ENCODE measurements at places on chromosomes 2 and 18.

GRCh38 chr2:132477962-132478361, 61.4 kb downstream of the GPR39 start:
- DNase-seq = no peak

DNA sequence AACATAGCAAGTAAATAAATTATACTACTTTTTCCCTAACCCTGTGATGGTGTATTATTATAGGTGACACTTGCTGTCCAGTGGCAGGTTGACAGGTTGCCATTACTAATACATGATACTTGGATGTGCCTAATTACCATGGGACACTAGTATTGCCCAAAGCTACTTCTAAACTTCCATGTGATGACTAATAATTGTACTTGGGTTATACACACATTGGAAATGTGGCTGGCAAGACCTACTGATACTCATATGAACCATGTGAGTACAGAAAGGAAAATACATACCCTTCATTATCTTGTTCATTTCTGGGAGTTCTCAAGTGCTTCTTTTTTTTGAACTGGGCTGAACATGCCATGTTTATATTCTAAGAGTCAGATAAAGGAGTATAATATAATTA, 156.4 kb downstream of the IKZF2 start:
- no peak for DNase-seq

DNA sequence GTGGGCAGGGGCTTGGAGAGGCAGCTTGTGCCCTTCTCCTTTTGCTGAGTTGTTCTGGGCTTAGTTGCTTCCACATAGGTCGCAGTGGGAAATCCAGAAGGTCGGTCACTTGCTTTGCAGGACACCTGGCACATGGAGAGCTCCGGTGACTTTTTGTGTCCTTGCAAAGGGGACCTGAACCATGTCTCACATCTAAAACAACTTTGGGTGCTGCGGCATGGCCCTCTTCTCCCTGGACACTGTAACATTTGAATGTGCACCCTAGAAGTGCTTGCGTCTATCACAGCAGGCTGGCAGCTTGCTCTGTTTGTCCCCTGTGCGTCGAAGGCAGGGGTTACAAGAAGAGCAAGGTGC, 189.9 kb upstream of the TWIST2 start:
- DNase-seq = no peak

DNA sequence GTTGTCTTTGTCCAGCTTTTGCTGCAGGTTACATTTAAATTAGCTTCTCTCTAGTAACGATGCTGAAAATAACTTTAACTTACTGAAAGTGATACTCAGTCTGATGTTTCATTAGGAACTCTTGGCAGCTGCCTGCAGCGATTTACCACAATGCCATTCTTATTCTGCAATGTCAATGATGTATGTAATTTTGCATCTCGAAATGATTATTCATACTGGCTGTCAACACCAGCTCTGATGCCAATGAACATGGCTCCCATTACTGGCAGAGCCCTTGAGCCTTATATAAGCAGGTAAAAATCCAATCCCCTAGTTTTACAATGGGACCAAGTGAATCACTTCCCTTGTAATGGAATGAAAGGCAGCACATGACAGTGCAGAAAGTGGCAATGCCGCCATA, 16.3 kb upstream of the MFF start:
- no peak for DNase-seq

DNA sequence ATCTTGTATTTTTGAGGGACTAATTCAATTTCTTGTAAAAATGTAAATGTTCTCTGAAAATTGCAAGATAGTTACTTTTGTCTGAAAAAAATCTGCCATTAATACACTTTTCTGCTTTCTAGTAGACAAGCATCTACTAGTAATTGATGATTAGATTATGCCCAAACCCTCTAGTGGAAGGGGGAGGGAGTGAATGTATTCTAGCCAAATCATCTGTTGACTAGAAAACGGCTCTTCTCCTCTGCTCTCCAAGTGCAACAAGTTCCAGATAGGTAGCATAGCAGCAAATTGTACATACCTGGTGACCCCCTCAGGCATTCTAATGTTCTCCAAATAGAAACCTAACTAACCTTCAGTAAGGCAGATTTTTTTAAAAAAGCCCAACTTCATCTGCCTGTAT, 58.6 kb downstream of the RELCH start:
- no peak for DNase-seq

GRCh38 chr2:85771486-85771885, 17.7 kb downstream of the ATOH8 start:
- DNase-seq = no peak

- DNase-seq = no peak
These were observed 24.7 kb upstream of the COLEC12 start for GRCh38 chr18:525036-525797.

DNA sequence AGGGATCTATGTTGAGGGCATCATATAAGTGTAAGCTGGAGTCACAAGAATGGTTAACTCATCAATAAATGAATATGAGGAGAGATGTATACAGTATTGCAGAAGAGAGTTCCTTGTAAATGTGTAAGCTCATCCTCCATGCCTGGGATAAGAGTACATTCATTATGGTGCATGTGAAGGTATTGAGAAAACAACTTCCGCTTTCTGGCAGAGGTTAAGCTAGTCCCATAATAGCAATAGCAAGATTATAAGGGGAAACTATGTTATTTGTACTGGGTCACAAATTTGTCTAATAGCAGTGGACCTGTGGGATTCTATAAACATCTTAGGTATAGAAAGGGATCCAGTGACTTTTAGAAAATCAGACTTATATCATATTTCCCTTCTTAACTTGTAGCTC, 44.1 kb downstream of the SCN2A start:
- DNase-seq = no peak

GRCh38 chr2:183038341-183039300, at the start of gene NCKAP1:
NCKAP1 (minus strand) TSS chr2:183038457; CDS start chr2:183038099, 358 bp downstream.
- DNase-seq = peak; percentile 76

GRCh38 chr2:98709535-98709934, 21.4 kb downstream of the MGAT4A start:
- no peak for DNase-seq

DNA sequence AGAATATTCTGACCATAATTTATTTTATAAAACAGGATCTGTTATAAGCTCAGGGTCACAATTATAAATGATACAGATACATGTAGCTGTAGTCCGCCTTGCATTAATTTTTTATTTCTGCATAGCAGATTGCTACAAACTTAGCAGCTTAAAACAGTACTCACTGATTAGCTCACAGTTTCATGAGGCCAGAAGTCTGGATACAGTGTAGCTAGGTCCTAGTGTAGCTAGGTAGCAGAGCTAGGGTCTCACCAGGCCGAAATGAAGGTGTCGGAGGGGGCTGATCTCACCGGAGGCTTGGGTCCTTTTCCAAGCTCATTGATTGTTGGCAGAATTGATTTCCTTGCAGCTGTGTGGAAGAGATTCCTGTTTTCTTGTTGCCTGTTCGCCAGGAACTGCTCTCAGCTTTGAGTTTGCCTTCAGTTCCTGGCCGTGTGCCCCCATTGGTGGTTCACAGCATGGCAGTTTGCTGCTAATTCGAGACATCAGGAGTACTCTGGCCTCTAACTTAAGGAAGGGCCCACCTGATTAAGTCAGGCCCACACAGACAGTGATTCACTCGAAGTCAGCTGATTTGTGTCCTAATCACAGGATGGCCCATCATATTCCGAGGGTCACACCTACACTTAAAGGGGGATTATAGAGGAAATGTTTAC, 18.4 kb downstream of the NAPG start:
- no peak for DNase-seq

- no peak for DNase-seq
These were observed 51.0 kb downstream of the WDR33 start for GRCh38 chr2:127759931-127760330.

GRCh38 chr2:63654959-63655358, 66.2 kb downstream of the MDH1 start:
- DNase-seq = no peak

GRCh38 chr18:64546451-64546850, 397.6 kb upstream of the LINC00305 start:
- no peak for DNase-seq

GRCh38 chr2:62297624-62298010, 101.7 kb downstream of the B3GNT2 start:
- no peak for DNase-seq

GRCh38 chr2:194116861-194117260, 1540.2 kb upstream of the SLC39A10 start:
- no peak for DNase-seq

- no peak for DNase-seq
These were observed 67.3 kb downstream of the CAMKMT start for GRCh38 chr2:44429034-44429433.

Data from CD4-positive, alpha-beta T cell treated with Interferon alpha-2 for 1 hour (primary cell).